Stimulated activated CD4-positive, alpha-beta T cell treated with anti-CD3 and anti-CD28 coated beads, Interleukin-1b, Interleukin-23, amount 100 ng/mL, for 1 hour (primary cell): ENCODE measurements at places on chromosomes 4 and X.

GRCh38 chr4:3858765-3859388 is 92.7 kb downstream of the ADRA2C start:
- no peak for DNase-seq

DNA sequence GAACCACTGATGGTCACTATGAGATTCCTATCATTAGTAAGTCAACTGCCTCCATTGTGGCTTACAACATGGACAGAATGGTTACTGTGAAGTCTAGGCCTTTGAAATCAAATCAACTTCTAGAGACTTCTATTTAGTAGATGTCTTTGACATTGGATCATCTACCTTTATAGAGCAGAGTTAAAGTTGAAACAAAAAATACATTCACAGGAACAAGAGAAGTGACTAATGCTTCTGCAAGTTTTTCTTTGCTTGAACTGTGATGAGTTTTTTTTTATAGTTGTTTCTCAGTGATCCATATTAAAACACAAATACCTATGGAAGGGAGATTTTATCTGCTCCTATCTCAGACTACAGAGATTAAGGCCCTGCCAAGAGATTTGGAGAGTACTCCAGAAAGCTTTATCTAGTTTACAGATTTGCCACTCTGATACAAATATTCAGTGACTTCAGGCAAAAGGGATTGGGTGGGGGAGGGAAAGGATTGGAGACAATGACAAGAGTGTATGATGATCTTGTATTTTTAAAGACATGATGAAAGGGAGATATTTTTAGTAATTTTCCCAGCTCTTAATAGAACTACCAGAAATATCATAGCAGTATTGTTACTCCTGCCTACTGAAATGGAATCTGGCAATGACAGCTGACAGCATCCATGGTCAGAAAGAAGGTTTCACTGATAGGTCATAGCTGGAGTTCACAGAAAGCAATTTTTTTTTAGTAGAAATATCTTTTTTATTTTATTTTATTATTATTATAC is 16.0 kb upstream of the EPGN start:
- DNase-seq, result no peak

DNA sequence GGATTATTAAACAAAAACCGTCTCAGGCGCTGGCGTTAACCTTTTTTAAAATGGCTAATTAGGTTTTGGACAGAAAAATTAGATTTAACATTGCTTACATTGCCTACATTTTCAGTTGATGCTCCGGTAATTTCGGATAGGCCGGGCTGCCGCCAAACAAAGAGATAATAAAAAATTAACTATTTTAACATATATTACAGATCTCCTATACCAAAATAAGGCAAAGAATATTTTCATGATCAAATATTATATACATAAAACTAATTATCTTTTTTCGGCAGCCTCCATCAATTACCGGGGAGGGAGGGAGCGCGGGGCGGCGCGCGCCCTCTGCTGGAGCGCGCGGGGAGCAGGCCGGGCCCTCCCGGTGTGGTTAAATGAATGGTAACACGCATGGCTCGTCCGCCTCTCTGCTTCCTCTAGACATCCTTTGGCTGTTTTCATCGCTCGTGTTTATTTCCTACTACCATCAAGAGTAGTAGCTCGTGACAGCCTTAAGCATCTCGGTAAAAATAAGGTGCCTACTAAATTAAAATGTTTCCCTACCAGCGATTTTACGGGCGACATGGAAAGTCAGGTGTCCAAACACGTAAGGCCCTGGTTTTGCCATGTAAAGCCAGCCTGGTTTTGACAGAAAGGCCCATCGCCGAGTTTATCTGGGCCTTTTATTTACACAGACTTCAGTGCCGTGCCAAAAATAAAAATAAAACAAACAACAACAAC is 52.4 kb upstream of the TMEM33 start:
- DNase-seq, result peak; percentile 34

DNA sequence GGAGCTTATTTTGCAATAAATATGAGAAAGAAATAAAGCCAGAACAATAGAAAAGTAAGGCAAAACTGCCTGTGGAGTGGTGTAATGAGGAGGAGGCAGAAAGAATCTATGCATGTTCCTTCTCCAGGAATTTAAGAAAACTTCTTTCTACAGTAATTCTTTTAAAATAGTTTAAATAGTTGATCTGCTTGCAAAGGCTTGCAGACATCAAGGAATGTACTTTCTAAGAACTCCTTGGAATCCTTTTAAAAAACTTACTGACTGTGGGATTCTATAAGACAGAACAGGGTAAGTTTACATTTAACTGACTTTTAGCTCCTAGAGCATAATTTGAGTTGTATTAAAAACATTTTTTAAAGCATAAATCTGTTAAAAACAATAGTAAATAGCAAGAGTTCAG is 63.2 kb upstream of the ALB start:
- no peak for DNase-seq

GRCh38 chr4:38396845-38397547 is 267.0 kb upstream of the KLF3 start:
- DNase-seq, result no peak

- no peak for DNase-seq
These were observed 7.3 kb upstream of the CXCL3 start for GRCh38 chr4:74045772-74046171.

- no peak for DNase-seq
These were observed 11.0 kb upstream of the ARHGEF38 start for GRCh38 chr4:105541420-105541819.

DNA sequence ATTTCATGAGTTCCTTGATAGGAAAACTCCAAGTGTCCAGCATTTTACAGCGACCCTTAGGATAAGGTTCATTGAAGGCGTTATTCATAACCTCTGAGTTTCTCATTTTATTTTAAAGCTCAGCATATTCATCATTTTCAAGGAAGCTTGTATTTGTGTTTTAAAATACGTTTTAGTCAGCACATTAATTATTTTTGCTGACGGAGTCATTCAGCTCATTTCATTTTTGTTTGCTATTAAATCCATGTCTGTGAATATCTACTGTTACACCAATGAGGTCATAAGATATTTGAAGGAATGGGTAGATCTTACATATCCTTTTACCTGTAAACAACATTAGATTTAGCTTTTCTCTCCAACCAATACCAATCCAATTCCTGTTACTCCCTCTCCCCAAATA is 1766.3 kb upstream of the PCDH10 start:
- no peak for DNase-seq

GRCh38 chr4:123257591-123257990 is 139.0 kb upstream of the SPRY1 start:
- DNase-seq, result no peak

- DNase-seq, result no peak
These were observed 1.0 kb upstream of the HTR2C start for GRCh38 chrX:114582698-114583395.

DNA sequence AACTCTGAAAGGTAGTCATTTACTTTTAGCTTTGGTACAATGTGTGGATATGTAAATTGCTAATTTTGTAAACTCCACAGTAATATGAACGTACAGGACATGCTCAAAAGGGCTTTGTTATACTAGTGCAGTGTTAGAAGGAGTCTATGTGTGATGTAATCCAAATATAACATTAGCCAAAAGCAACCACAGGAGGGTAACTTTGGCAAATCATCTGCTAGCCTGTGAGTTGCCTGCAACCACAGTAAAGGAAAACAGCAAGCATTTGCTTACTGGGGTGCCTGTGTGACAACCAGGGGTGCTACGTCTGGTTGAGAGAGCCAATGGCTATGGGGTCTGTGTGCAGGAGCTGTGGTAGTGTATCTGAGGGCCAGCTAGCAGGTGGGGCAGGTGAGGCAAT is 245.8 kb downstream of the ADAMTS3 start:
- no peak for DNase-seq

DNA sequence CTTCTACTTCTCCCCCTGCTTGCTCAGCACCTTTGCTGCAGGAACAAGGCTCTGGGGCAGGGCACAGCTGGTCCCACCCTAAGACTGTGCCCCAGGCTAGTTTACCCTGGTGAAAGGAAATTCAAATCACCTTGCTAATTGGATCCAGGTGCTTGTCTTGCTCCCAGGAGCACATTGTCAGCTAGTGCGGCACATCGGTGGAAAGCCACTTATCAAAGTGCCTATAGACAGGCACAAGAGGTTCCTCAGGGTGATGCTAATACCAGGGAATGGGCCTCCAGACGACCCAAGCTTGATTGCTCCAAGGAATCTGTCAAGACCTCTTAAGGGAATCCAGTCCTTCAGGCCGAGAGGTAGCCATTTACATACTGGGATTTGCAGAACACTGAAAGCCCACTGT is 64.5 kb upstream of the PRPS1 start:
- DNase-seq, result no peak

- DNase-seq, result no peak
These were observed 33.7 kb downstream of the GASK1B start for GRCh38 chr4:158139086-158139485.

DNA sequence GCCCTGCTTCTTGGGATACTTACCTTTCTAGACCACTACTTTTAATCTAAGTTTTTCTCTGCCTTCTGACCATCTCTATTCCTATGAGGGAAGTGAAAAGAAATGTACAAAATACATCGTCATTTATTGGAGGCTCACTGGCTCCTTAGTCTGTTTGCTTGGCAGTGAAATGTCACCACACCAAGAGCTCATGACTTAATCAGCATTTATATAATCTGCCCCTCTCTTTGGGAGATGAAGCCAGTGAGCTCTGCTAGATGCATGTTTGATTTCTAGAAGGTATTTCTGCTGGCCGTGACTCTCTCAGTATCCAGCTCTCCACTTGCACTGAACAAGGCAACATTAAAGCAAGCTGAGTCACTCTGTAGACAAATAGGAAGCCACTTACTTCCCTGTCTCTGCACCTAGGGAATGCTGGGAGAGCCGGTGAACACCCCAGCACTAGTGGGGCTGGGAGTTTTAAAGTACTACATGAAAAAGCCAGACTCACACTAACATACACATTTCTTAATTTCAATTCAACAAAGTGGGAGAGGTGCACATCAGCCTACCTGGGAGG is 79.1 kb downstream of the MID1IP1 start:
- no peak for DNase-seq

GRCh38 chr4:47550899-47551548 is 65.9 kb downstream of the ATP10D start:
- DNase-seq, result no peak

- no peak for DNase-seq
These were observed 5.6 kb downstream of the GPR78 start for GRCh38 chr4:8585721-8586212.

DNA sequence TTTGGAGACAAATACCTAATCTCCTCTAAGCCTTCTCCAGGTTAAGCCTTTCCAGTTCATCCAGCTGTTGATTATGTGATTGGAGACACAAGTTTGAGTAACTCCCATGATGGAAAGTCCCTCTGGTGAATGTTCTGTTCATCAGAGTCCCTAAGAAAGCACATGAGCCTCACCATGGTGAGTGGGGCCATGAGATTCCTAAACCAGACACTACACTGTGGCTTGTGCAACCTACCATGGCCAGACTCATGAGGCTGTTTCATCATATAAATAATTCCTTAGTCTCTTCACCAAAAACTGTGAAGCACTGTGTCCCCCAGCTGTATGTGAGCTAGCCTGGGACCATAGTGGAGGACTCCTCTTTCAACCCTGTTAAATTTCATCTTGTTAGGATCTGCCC is 14.4 kb downstream of the PKD2 start:
- no peak for DNase-seq

GRCh38 chr4:138050601-138051000 is 191.5 kb downstream of the SLC7A11 start:
- no peak for DNase-seq

- DNase-seq, result no peak
These were observed 1818.5 kb upstream of the ADGRL3 start for GRCh38 chr4:59381591-59381990.

GRCh38 chr4:174037631-174038030 is 245.8 kb downstream of the FBXO8 start:
- DNase-seq, result no peak

DNA sequence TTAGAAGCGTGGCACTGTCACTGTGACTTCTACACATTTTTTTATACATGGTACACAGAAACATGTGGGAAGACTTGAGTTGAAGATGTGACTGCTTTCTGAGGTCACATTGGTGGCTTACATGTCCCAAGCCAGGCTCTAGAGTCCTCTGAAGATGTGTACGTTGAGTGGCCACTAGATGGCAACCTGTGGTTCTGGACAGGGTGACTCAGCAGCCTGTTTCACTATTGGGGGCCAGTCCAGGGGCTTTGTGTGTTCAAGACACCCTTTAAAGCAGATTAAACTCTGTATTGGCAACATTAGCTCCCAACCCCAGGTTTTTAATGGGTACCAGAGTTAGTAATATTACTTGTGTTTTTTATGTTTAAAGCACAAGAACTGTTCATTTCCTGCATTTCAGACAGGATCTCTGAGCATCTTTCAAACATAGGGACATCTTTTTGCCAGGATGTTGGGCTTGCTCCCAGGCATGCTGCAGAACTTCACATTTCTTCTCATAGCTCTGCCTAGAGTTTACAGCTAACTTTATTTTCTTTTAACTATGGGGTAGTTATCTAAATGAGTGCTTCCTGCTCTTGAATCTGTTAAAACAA is 53.0 kb downstream of the DCUN1D4 start:
- no peak for DNase-seq

DNA sequence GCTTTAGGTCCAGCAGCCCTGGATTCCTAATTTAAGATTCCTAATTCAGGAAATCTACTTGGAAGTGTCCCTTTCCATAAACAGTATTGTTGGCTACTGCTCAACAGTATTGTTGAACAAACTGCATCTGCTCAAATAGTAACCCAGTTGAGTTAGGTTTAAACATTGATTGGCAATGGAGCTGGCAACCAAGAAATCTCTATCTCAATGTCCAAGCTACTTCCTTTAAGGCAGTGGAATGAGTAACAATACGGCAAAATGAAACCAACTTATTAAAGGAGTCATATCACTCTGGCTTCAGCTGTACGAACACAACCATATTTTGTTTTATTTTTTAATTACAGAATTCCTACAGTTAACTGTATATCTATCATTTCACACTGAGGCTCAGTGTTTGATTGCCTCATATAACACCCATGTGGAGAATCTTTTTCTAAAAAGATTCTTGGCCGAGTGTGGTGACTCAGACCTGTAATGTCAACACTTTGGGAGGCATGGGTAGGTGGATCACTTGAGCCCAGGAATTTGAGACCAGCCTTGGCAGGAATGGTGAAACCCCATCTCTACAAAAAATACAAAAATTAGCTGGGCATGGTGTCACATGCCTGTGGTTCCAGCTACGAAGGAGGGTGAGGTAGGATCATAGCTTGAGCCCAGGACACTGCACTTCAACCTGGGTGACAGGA is 71.7 kb upstream of the IL13RA1 start:
- no peak for DNase-seq

DNA sequence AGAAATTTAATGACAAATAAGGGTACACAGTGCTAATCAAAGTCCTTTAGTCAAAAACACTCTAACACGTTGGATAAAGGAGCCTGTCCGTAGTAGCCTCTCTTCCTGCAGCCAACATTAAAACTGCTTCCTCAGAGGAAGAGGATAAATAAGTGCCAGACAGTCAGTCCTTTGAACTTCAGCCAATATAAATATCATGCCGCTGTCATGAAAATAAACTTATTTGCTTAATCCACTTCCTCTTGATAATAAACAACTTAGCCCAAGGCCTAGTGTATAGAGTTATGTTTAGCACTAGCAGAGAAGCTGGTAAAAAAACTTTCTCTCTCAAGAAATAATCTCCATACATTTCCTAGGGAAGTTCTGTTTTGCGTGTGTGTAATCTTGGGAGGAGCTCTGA is 196.7 kb downstream of the HS3ST1 start:
- DNase-seq, result no peak
